Hypothalamus (tissue), 51 donors: ENCODE measurements at places on chromosomes 1 and 21.

- DNase-seq: no peak
Observed at GRCh38 chr1:236638945-236639344, 34.6 kb upstream of the HEATR1 start.

DNA sequence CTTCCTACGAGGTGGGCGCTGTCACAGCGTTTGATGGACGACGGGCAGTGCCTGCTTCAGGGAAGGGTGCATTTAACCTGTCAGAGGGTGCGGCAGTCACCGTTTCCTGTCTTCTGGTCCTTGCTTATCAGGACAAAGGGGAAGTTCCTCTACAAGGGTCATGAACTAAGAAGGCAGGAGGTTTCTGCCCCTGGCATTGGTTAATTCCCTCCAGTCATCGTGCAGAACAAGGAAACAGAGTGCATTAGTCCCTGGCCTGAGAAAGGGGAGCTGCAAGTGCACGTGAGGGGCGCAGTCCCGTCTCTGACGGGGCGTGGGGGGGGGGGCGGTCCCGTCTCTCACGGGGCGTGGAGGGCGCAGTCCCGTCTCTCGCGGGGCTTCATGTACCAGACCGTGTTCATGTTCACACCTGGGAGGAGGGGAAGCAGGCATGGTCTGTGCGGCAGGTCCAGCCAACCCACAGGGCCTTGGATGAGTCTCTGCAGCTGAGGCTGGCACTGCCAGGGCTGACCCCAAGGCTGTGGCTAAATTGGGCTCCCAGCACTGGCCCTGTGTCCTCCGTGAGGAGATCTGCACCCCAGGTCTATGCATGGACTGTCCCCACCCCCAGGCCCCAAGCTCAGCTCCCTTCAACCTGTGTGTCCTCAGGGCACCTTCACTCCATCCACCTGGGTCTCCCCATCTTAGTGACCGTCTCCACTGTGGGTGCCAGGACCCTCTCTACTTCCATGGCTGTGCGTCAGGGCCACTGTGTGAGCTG lies 89.2 kb upstream of the COL6A1 start:
- DNase-seq: no peak

DNA sequence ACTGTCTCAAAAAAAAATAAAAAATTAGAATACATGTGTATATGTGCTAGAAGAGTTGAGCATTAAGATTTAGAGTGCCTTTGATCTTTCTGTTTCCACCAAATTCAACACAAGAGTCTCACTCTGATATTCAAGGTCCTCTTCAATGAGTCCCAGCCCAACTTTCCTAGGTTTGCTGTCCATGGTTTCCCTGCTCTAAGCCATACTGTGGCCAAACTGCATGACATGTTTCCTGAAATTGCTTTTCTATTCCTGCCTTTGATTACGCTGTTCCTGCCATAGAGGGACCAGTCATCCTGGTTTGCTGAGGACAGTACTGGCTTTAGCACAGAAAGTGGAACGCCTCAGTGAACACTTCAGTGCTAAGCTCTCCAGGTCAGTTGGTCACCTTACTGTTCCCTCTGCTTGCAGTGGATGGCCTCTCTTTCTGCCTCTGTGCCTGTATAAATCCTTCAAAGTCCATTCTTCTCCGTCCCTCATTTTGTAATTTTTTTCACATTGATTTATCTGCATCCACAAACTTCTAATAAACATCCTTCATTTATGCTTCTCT lies 305.9 kb upstream of the PROX1 start:
- DNase-seq: no peak

GRCh38 chr1:18938008-18938706 lies 18.3 kb downstream of the IFFO2 start:
- DNase-seq: no peak

- no peak for DNase-seq
Observed at GRCh38 chr1:109816175-109816811, 52.6 kb upstream of the EPS8L3 start.

GRCh38 chr1:208923946-208924720 lies 659.4 kb upstream of the CAMK1G start:
- no peak for DNase-seq

- no peak for DNase-seq
Observed at GRCh38 chr1:23100074-23100748, 68.4 kb downstream of the LUZP1 start.

DNA sequence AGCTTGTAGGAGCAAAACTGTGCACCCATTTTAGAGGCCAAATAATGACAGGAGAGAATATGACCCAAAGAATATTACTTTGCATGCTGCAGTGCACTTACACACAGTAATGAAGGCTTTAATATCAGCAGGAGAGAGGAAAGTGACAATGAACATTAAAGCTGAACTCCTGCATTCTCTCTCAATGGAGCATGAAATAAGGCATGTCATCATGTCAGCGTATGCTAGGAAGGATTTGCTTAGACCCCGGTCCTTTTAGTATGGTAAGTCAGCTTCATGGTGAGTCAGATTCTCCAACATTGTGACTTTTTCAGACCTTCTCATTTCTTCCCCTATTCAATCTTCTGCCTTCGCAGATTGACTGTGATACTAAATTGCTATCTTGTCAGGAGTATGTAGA lies 210.7 kb upstream of the TMPRSS15 start:
- DNase-seq: no peak

DNA sequence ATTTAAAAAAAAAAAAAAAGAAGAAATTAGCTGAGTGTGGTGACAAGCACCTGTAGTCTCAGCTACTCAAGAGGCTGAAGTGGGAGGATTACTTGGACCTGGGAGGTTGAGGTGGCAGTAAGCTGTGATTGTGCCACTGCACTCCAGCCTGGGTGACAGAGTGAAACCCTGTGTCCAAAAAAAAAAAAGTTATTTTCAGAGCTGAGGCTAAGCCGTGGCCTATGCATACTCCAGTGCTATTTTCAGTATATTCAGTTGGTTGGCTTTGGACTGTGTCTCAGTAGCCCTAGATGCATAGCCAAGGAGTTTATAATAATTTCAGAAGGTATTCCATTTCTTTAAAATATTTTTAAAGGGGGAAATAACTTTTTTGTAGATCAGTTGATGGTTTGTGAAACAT lies 140.5 kb upstream of the L1TD1 start:
- no peak for DNase-seq

GRCh38 chr1:18948048-18948912 lies 8.2 kb downstream of the IFFO2 start:
- peak; percentile 37 for DNase-seq

- no peak for DNase-seq
Observed at GRCh38 chr1:62528015-62528414, 69.3 kb upstream of the ANGPTL3 start.

GRCh38 chr1:157004806-157005205 lies 40.7 kb downstream of the ARHGEF11 start:
- DNase-seq: no peak

DNA sequence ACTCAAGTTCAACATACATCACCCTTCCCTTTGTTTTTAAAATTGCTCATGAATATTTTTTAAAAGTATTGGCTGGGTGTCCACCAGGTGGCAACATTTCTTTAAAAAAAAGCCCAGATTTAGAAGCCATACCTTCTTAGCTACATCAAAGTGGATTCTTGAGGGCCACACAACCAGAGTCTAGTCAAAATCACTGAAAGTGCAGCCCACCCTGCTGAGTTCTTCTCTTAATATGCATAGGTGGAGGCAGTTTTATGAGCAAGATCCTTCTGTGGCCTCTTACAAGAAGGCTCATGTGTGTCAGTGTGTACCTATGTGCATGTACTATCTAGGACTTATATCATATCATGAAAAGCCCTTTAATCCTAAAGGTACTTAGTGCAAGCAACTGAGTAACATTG lies 16.9 kb upstream of the GNG12 start:
- no peak for DNase-seq

DNA sequence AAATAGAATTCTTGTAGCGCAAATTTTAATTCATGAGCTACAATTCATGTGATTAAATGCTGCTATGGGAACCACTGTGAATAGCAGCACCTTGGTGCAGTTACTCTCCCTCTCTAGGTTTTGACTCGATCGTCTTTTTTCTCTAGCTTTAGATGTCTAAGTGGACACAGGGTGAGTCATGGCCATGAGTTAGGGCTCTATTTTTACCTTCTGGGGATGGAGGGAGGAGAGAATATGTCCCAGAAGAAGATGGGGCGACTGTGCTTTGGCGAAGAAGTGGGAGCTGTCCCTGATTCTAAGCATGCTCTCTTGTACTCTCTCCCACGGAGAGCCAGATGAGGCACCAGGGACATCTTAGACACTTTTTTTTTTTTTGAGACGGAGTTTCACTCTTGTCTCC lies 1.6 kb upstream of the OR2B11 start:
- no peak for DNase-seq

DNA sequence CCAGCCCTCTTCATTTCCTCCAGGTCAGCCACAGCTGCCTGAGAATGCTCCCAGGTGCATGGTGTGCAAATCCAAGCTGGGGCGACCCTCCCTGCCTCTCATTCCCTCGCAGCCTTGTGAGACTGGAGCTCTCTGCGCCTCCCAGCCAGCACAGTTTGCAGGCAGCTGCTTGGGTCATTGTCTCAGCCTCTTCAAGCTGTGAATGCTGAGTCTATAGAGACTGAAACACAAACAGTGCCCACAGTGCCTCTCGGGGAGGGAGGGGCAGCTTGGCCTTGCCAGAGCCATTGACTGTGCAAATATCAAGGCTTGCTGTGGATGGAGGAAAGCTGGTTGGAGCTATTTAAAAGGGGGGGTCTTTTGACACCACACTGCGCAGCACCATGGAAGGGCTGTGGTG lies 10.6 kb downstream of the PLXNA2 start:
- DNase-seq: peak; percentile 82

DNA sequence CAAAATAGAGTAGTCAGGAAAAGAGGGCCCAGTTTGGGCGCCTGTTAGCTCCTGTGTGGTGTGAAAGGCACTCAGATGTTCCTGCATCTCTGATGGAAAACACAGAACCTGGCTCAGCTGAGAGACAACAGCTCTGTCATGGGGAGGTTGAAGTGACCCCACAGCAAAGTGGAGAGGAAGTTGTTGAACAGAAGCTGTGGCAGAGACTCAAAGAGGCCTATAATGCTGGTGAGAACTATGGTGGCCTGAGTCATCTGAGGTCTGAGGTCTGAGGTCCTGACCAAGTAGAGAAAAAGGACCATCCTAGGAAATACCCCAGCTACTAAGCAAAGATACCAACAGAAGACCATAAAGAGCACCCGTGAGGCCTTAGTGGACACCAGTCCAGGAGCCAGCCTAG lies 45.6 kb upstream of the JAK1 start:
- no peak for DNase-seq

DNA sequence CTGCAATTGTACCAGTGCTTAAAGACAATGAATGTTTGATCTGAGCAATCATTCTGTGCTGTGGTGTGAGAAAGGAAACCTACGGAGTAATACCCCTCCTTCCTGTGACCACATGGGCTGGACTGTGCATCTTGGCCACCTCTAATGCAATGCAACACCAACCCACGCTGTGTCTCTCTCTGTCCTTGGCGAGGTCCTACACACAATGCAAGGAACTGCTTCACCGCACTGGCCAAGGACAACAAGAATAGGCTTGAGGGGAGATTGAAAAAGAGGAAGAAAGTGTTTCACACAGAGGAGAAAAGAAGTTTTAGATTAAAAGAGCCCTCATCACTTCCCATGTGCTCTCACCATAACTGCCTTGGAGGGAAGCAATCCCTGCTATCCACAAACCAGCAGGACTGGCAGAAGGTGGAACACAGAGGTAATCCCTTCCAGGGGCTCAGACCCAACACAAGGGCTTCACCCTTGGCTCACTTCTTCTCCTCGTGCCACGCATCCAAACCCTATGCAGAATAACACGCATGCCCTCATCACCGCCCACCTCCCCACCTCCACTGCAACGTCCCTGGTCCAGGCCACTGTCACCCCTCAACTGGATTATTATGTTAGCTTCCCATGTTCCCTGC lies 112.5 kb upstream of the ERG start:
- no peak for DNase-seq

- no peak for DNase-seq
Observed at GRCh38 chr1:232786845-232787455, 18.3 kb upstream of the MAP10 start.

- DNase-seq: no peak
Observed at GRCh38 chr1:53134961-53135734, 7.3 kb downstream of the SLC1A7 start.

DNA sequence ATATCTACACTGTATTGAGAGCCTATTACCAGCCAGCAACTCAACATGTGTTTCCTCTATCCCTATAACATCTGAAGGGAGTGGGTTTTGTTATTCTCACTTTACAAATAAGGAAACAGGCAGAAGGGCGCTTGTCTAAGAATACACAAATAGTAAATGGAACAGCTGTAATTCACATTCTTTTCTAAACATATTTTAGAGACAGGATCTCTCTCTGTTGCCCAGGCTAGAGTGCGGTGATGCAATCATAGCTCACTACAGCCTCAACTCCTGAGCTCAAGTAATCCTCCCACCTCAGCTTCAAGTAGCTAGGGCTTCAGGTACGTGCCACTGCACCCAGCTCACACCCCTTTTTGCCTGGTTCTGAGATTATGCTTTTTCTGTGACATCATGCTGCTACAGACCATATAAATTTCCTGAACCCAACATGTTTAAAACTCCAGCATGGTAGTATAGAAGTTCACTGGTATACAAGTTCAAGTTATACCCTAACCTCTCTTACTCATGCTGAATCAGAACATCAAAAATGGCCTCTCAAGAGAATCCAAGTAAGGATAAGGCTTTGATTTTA lies 8.6 kb upstream of the TACSTD2 start:
- DNase-seq: no peak

DNA sequence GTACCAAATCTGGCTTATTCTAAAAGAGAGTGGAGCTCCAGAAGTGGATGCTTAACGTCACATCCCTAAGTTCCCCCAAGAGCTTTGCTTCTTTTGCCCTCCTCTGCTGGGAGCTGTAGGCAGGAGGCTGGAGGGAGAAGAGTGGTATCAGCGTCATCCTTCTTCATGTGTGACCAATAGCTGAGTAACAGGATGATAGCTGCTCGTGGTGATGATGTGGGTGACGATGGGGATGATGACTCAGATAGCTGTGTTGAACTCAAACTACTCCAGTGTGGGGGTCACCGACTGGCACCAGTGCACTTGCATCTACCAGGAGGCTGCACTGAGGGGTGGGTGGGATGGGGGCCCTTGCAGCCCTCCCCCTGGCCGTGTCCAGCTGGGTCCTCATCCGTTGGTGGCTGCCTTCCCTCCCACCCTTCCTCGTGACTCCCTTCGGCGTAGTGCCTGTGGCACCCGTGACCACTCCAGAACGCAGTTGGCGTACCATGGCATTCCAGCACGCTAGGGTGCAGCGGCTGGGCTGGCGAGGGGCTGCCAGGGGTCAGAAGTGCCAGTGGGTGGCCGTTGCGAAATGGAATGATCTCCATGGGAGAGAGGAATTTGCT lies 1.1 kb downstream of the IGFN1 start:
- no peak for DNase-seq

- DNase-seq: peak; percentile 42
Observed at GRCh38 chr1:12052008-12052573, 11.0 kb upstream of the TNFRSF8 start.
